Progenitor cell of endocrine pancreas (in vitro differentiated cells): ENCODE measurements at places on chromosomes 2 and 18.

GRCh38 chr2:100713106-100713505, 106.8 kb upstream of the NPAS2 start:
- H3K36me3 ChIP-seq = no peaks in the 10 kb centered on the region
- no peak overlapping the region for H3K4me3 ChIP-seq
- DNase-seq = no peak
- no peaks in the 10 kb centered on the region for H3K4me1 ChIP-seq
- no peak overlapping the region for H3K27ac ChIP-seq

DNA sequence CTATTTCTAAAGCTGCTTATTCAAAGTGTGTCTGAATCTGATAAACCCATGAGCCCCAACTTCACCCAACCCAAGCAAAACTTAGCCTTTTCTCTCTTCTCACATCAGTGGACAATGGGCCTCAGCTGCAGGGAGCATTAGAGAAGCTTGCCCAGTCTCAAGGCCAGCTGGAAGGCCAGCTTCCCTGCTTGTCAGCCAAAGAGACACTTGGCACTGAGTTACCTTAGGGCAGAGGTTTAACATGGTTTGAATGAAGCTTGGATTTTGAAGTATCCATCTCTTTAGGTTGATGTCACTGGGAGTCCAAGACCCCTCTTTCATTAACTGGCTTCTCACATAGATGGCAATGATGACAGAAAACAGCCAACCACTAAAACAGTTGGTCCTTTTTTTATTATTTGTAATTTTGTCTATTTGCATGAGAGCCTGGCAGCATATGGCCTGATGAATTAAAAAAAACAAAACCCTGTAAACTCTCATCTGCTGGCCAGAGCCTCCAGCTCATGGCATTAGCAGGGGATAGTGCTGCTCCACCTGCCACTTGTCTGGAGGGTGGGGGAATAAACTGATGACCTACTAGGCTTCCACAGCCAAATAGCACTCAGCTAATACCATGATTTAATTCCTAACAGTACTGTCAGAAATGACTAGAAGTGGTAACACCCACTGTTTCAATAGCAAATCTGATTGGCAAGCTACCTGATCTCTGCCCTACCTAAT, 137.0 kb downstream of the UBE2E3 start:
- no peak for DNase-seq
- peaks cover 3% of the 10 kb centered on the region for H3K27me3 ChIP-seq
- no peak overlapping the region for H3K4me3 ChIP-seq
- H3K27ac ChIP-seq = no peak overlapping the region

DNA sequence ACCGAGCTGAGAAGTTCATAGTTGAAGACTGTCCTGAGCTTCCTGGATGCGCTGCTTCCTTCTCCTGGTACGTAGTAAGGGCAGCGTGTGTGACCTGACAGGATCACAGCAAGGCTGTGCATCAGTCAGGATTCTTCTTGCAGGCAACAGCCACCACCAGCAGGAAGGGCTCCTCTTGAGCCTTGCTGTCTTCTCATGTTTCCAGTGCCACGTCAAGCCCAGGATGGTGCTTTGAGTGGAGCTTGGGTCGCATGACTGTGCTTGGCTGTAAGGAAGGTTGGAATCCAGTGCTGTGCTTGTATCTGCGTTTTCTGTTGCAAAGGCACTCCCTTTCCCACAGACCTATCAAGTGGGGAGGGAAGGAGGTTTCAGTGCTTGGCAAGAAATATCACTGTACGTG, 194.3 kb downstream of the LDLRAD4 start:
- no peak for DNase-seq
- H3K27me3 ChIP-seq = peaks cover 20% of the 10 kb centered on the region
- H3K27ac ChIP-seq = no peak overlapping the region
- H3K4me3 ChIP-seq = no peak overlapping the region
- H3K36me3 ChIP-seq = peaks cover 3% of the 10 kb centered on the region

DNA sequence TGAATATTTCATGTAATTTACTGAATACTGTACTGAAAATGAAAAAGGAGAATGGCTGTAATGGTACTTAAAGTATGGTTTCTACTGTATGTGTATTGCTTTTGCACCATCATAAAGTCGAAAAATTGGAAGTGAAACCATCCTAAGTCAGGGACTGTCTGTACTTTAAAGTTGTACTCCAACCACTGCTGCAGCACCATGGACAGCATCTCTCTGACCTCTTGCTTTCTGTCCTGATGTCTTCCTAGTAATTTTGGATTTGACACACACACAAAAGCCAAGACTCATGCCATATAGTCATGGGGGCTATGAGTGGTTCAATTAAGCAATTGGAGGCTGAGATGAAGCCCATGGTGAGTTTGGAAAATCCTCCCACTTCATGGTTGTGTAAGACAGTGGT, 256.3 kb upstream of the PKDCC start:
- no peak overlapping the region for H3K4me3 ChIP-seq
- peak; percentile 27 for DNase-seq
- H3K27me3 ChIP-seq = peaks cover 60% of the 10 kb centered on the region
- peak overlapping the region; percentile 68 for H3K27ac ChIP-seq

- H3K4me3 ChIP-seq = no peak overlapping the region
- H3K27ac ChIP-seq = no peak overlapping the region
- peaks cover 2% of the 10 kb centered on the region for H3K4me1 ChIP-seq
- no peaks in the 10 kb centered on the region for H3K36me3 ChIP-seq
Measured at GRCh38 chr18:7856116-7856515, 289.0 kb downstream of the PTPRM start.
